ENCODE measurements at places on chromosomes 4 and X.

- DNase-seq, result no peak
Observed at GRCh38 chrX:50736656-50737055, 77.3 kb downstream of the SHROOM4 start.

GRCh38 chrX:65874110-65874509 is 165.8 kb downstream of the VSIG4 start:
- no peak for DNase-seq

GRCh38 chrX:7263961-7264360 is 116.0 kb upstream of the PUDP start:
- DNase-seq, result peak; percentile 66

GRCh38 chr4:181702864-181703495 is 540.2 kb upstream of the TENM3 start:
- no peak for DNase-seq

GRCh38 chr4:151690164-151690870 is 70.5 kb downstream of the GATB start:
- peak; percentile 46 for DNase-seq

- peak; percentile 45 for DNase-seq
Observed at GRCh38 chrX:129360175-129360574, 163.1 kb downstream of the SMARCA1 start.

DNA sequence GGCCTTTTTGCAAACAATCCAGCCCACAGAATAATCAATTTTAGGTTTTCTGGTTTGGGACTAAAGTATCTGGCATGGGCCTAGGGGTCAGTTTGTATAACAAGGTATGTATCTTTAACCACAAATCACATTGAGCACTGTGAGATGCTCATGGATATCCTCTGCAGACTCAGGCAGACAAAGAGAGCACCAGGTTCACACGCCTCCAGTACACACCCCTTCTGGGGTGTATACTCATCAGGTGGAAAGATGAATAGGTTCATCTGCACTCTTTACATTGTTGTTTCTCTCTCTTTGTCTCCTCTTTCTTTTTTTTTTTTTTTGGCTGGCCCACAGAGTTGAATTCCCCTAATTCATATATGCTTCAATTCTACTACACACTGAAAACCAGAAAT is 21.1 kb downstream of the TEC start:
- DNase-seq, result no peak

GRCh38 chrX:27966955-27967354 is 14.3 kb downstream of the DCAF8L1 start:
- no peak for DNase-seq

DNA sequence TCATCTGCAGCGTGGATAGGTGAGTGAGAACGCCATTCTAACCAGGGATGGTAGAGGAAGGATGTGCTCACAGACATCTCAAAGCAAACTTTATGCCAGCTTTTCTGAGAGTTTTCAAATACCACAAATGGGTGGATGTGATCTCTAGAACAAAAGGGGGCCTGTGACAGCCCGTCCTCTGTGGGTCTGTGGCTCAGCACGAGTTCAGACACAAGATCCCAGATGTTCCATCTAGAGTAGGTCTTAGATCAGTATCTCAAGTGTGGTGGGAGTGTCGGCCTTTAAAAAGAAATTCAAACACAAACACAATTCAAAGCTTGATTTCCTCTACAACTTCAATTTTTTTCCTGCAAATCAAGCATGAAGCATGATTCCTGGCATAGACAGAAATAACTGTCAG is 22.8 kb downstream of the QDPR start:
- DNase-seq, result no peak

DNA sequence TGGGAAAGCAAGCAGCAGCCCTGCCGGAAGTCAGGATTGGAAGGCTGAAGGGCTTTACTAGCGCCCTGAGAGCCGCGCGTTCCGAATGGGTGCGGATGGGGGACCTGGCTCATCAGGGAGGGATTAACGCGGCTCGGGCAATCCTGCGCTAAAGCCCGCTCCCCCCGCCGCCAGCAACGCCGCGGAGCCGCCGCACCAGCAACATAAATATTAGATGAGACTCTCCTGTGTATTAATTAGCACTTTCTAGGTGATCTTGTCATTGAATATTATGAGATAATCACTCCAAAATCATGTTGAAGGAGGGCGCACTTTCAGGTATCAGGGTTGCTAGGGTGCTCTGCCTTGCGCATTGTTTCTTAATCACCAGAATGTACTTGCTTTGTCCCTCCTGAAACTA is 357.2 kb upstream of the FAM241A start:
- no peak for DNase-seq

DNA sequence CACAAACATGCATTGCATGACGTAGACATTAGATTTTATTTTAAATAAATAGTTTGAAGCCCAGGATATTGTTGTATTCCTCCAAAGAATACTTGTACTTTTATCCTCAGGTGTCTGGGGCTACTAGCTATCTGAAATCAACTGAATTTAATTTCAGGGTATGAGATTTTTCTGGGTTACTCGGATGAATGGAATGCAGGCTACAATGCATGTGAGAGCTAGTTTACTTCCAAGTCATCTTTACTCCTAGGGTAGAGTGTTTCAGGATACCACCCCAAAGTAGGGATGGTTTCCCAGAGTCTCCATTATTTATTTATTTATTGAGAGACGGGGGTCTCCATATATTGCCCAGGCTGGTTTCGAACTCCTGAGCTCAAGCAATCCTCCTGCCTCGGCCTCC is 66.4 kb downstream of the HPRT1 start:
- no peak for DNase-seq

DNA sequence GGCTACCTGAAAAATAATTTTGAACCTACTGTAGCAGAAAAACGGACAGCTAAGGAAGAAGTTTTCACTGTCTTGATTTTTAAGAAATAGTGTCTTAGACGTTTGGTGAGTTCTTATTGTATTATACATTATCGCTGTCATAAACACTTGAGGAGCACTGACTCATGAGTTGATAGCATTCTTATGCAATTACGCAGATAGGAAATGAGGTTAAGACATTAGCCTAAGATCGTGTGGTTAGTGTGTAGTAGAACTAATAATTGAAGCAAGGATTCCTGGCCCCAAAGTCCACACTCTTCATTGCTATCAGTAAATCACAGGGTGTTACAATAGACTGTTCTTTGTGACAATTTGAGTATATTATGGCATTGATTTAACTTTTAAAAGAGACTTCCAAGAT is 238.1 kb downstream of the ARAP2 start:
- DNase-seq, result peak; percentile 3

DNA sequence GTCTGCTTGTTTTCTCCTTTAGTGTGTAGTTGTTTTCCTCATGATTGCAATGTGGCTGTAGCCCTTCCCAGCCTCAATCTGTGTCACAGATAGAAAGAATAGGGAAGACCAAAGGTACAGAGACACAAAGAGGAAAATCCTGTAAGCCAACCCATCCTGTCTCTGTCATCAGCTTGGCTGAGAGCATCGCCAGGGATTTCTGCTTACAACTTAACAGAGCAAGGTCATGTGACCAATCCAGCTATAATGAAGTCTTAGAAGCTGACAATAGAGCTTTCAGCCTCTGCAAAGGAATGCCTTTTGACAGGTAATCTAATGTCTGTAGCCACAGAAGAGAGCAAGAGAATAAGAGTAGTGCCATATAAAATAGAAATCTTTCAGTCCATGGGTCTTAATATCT is 1598.0 kb upstream of the AGA start:
- DNase-seq, result no peak

DNA sequence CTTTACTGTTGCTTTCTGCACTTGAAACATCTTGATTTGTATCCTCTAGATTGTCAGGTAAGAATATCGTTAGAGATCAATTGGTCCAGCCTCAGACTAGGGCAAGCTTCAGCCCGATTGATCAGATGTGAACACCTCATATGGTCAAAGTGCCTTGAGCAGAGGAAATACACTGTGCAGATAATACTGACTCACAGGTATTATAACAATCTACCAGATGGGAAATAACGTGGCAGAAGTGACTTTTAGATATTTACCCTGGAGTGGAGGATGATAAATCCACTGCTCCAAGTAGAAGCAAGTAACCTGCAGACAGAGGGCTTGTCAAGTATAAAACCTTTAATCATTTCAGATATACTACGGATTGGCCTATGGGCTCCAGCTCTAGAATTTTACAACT is 17.9 kb downstream of the VEGFC start:
- no peak for DNase-seq

GRCh38 chr4:5374592-5374991 is 323.3 kb downstream of the STK32B start:
- DNase-seq, result no peak

GRCh38 chrX:18146954-18147353 is 73.7 kb downstream of the BEND2 start:
- peak; percentile 11 for DNase-seq

GRCh38 chr4:687971-688853 is 739 bp downstream of the SLC49A3 start:
- DNase-seq, result no peak

DNA sequence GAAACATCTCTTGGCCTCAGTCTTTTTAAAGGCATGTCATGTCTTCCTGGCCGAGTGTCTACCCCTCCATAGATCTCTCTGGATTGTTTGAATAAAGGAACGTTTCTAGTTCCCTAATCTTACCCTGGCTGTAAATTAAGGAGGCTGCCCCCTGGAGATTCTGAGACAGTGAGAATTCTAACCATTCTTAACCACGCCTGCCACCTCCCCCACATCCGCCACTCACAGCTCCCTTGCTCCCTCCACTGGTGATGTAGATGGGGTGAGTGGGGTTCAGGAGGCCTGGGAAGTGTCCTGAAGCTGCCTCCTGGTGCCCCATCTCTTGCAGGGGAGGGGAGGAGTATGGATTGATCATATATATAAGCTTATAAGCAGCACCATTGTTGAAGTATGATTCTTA is 48.0 kb upstream of the TRIM2 start:
- no peak for DNase-seq

- DNase-seq, result no peak
Observed at GRCh38 chrX:124346117-124346876, at the start of gene SH2D1A. Gene SH2D1A, plus strand, starts transcription at chrX:124346563. Its CDS starts 80 bp downstream, at chrX:124346643.

- no peak for DNase-seq
Observed at GRCh38 chrX:96994093-96994492, 110.4 kb downstream of the RPA4 start.

DNA sequence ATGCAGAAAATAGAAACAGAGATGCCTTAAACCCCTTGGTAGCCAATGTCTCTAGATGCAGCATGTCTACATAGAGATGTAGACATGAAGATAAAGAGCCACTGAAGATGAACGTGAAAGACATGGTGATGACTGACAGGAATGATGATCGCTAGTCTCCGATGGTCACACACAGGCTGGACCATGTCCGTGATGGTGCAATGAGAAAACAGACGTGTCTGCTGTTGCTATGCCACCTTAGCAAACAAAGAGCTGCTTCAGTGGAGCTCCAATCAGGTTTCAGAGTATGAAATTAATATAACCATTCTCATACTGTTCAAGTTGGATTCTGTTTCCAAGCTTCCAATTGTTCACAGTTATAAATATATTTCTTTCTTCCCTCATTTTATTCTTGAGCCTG is 256.5 kb downstream of the CAMK2D start:
- no peak for DNase-seq

- no peak for DNase-seq
Observed at GRCh38 chrX:133561251-133561650, 146.0 kb upstream of the GPC4 start.

DNA sequence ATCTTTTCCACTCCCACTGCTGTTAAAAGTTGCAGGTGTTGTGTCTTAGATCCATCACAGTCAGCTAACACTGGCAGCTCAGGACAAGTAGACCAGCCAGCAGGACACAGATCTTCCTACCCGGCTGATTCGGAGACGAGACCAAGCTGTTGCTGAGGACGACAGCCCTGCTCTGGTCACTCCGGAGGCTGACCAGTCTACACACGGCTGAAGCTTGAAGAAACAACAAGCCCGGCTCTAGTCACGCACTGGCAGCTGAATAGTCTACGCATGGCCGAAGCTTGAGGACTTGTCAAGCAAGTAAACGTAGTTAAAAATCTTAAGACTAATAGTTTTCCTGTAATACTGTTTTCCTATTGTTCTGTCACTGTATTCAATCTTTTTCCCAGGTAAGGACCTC is 1.8 kb downstream of the ACOX3 start:
- no peak for DNase-seq

DNA sequence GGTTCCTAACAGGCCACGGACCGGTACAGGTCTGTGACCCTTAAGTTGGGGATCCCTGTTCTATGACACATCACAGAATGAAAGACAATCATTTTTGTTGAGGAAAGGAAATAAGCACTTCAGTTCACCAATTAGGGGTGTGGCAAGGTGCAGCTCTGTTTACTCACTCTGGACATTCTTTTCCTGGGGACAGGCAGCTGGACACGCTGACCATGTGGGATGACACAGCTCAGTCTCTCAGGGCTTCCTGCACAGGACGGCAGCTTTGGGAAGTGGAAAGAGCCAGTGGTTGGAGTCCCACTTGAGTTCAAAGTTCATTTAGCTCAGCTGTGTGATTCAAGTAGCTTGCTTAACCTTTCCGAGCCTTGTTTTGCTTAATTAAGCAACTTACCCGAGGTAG is 55.7 kb downstream of the NDNF start:
- DNase-seq, result no peak

- DNase-seq, result no peak
Observed at GRCh38 chrX:19968276-19968675, 22.6 kb downstream of the BCLAF3 start.

GRCh38 chr4:151603377-151603776 is 157.4 kb downstream of the GATB start:
- DNase-seq, result no peak

- no peak for DNase-seq
Observed at GRCh38 chr4:102139132-102139573, 206.1 kb downstream of the SLC39A8 start.

DNA sequence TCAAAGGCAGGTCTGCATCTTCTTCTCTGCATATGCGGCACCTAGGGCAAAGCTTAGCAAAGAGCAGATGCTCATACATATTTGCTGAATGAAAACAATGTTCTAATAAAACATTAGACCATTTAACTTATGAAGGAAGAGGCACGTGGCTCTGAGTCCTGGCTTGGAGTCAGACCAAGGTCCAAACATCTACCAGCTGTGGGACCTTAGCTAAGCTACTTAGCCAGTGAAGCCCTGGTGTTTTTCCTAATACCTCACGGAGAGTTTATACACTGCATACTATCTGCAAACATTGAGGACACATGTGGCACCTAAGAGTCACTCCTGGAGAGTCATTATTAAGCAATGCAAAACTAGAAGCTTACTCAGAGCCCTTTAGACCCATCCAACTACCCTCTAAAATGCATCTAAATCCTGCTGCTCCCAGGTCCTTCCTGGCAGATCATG is 9.0 kb downstream of the PDGFC start:
- peak; percentile 98 for DNase-seq

DNA sequence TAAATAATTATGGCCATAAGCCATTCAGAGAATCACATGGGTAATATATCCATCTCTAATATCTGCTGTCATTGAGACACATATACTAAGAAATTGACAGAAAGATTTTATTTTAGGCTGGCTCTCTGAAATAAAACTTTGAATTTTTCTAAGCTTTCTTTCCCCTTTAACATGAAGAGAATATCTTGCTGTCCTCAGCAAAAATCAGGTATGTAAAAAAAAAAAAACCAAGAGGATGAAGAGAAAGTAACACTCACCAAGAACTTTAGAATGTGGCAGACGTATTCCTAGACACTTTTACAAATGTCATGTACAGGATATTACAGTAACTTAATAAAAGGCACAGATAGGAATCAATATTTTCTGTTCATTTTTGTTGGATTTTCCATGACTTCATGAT is 65.8 kb downstream of the EPHA5 start:
- no peak for DNase-seq

GRCh38 chrX:150165776-150166610 is 197.1 kb upstream of the MAMLD1 start:
- DNase-seq, result no peak
